ENCODE measurements at places on chromosomes 4 and X.

DNA sequence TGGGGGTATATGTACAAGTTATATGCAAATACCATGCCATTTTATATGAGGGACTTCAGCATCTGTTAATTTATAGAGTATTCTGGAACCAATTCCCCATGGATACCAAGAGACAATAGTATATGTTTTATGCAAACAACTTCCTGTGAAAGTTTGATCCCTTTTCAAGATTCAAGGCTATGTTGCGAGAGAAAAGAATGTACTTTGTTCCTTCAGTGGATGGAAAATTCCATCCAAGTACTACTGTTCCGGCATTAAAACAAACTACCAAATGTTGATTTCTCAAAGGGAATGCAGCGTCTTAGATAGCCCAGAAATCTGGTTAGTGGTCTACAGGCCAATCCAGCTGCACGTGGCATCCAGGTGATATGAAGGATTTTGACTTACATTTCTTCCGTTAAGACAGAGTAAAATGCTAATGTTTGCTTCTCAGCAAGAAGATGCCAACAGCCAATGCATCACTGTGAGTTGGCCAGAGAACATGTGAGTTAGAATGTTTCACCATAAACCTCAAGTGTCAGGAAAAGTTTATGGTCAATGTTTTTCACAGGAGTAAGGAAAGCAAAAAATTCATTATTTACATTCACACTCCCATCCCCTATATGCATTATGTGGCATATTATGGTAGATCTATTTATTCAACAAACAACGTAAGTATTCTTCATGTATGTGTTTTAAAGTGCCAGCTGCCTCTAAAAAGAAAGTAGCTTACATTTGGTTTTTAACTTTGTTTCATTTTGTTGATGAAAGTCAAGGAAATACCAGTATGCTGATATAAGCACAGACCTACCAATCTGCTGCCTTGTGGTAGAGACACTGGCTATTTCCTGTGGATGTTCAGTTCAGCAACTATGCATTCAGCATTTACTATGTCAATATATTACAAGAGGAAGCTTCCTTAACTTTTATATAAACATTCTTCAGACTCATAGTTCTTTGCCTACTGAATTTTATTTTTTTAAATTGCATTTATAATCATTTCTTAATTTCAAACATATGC lies 44.4 kb downstream of the METTL14 start:
- DNase-seq, result no peak

DNA sequence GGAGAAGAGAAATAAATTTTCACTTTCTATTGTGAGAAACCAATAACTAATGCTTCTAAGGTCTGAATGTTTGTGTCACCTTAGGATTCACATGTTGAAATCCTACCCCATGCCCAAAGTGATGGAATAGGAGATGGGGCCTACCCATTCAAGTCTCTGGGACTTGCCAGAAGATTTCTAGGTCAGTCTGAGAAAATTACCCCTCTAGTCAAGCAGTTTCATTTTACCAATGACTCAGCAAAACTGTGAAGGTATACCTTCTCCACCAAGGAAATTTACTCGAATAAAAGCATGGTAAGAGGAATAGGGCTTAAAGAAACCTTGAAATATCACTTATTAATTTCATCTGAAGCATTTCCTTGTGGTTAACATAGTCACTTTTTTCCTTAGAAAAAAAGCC lies 23.5 kb upstream of the PAPSS1 start:
- DNase-seq, result no peak

- DNase-seq, result no peak
Measured at GRCh38 chr4:7842384-7843279, 97.0 kb downstream of the AFAP1 start.

GRCh38 chr4:114384629-114385028 lies 214.0 kb upstream of the UGT8 start:
- DNase-seq, result peak; percentile 26

- no peak for DNase-seq
Measured at GRCh38 chr4:36568575-36568974, 287.2 kb downstream of the DTHD1 start.

GRCh38 chrX:130082244-130083106 lies 27.8 kb downstream of the ELF4 start:
- DNase-seq, result peak; percentile 85

- DNase-seq, result no peak
Measured at GRCh38 chr4:142095886-142096605, 459.7 kb downstream of the IL15 start.

DNA sequence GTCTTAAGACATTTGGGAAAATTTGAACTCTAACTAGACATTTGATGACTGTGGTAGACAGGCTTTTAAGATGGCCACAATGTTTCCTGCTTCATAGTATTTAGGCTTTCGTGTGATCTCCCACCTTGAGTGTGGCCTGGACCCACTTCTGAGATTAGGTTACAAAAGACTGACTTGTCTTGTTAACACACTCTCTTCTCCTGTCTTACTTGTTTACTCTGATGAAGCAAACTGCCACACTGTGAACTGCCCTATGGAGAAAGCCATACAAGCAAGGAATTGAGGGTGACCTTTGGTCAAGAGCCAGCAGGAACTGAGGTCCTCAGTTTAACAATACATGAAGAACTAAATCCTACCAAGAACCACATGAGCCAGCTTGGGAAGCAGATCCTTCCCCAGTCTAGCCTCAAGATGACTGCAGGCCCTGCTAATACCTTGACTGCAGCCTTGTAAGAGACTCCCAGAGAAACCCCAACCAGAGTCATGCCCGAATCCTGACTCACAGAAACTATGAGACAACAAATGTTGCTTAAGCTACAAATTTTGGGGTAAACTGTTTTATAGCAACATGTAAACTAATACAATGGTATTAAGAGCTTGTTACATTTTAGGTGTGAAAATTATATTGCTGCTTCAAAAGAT lies 20.3 kb downstream of the UBA6 start:
- DNase-seq, result peak; percentile 45

GRCh38 chr4:4364486-4365208 lies 22.3 kb upstream of the NSG1 start:
- no peak for DNase-seq

DNA sequence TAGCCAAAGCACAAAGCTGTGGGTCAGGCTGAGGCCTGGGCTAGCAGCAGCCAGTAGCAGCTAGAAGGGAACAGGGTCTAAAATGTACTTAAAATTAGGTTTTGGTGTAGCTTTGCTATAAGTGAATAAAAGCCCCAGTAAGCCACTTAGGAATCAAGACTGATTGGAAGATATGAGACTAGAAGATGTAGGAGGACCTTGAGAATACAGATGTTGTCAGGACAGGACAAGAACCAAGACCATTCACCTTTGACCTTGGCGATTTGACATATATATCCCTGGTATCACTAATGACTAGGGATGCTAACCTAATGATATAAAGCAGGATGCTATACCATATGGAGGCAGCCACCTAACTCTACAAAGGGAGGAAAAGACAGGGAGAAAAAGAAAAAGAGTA lies 238.1 kb downstream of the FBXO8 start:
- DNase-seq, result no peak

DNA sequence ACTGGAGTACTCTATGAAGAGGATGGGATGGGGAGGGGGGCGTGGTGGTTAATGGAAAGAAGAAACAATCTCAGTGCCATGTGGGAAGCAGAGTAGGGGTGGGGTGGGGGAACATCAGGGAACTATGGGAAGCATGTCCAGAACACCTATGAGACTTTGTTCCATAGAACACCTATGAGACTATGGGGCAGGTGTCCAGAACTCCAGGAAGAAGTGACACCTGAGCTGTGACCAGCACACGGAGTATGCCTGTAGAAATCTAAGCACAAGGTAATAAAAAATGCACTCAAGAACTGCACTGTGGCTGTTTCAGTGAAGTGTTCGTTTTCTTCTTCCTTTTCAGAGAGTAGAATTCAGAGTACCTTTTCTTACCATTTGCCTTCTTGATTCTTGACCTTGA lies 704.8 kb upstream of the TENM3 start:
- no peak for DNase-seq

DNA sequence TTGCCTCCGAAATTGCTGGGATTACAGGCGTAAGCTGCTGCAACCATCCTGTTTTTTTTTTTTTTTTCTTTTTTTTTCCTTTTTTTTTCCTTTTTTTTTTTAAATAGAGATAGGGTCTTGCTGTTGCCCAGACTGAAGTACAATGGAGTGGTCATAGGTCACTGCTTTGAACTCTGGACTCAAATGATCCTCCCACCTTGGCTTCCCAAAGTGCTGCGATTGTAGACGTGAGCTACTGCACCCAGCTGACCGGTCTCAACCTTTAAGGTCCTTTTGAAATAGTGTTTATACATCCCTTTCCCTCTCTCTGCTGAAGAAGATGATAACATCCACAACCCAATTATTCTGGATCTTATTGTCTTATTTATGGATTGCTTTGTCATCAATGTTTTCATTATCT lies 548.7 kb downstream of the GBA3 start:
- no peak for DNase-seq

- no peak for DNase-seq
Measured at GRCh38 chrX:108438110-108438623, at the start of gene COL4A6. Gene COL4A6, minus strand, starts transcription at chrX:108438422. Its CDS starts 226 bp downstream, at chrX:108438196.

GRCh38 chrX:104195489-104196084 lies 29.3 kb downstream of the FAM199X start:
- DNase-seq, result peak; percentile 47

- DNase-seq, result peak; percentile 79
Measured at GRCh38 chrX:65688403-65688871, 21.0 kb downstream of the MSN start.

- no peak for DNase-seq
Measured at GRCh38 chr4:166895771-166896170, 338.5 kb downstream of the SPOCK3 start.

DNA sequence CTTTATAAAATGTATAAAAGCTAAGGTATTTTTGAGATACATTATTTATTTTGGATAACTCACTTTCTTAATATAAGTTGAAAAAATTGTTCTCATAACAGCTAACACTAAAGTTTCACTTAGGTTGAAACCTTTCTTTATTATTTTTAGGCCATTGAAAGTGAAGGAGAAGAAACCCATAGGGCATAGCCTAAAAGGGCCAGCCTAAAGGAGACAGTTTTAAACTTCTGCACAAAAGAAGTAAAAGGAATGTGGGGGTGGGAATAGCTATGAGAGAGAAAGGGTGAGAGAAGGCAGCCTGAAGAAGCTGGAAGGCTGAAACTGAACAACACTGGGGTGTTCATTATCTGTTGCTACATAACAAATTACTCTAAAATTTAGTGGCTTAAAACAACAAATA lies 57.6 kb upstream of the RAPGEF2 start:
- no peak for DNase-seq

DNA sequence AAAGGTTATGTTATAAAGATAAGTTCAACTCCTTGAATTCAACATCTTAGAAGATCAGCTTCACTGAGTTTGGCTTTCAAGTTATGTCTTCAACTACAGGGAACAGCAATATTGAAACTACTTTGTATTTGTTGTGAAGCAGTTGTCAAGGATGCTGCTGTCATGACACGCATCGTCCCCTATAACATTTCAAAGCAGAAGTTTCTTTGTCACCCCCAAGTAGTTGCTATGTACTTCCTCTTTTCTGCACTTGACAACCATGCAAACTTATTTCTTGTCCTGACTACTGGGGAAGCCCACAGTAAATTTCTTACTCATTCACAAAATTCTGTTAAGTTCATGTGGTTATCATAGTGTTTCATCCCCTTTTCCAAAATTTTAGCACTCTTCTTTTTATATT lies 14.3 kb downstream of the ANTXR2 start:
- peak; percentile 91 for DNase-seq

- DNase-seq, result no peak
Measured at GRCh38 chr4:171742436-171742835, 70.8 kb upstream of the GALNTL6 start.

DNA sequence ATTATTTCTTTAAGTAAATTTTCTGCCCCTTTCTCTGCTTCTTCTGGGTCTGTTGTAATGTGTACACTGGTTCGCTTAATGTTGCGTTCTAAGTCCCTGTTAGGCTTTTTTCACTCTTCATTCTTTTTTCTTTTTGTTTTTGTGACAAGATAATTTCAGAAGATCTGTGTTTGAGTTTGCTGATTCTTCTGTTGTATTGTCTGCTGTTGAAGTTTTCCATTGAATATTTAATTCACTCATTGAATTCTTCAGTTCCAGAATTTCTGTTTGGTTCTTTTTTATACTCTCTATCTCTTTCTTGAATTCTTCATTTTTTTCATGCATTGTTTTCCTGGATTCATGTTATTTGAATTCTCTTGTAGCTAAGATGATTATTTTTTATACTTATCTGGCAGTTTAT lies 66.3 kb upstream of the NUDT6 start:
- DNase-seq, result no peak

DNA sequence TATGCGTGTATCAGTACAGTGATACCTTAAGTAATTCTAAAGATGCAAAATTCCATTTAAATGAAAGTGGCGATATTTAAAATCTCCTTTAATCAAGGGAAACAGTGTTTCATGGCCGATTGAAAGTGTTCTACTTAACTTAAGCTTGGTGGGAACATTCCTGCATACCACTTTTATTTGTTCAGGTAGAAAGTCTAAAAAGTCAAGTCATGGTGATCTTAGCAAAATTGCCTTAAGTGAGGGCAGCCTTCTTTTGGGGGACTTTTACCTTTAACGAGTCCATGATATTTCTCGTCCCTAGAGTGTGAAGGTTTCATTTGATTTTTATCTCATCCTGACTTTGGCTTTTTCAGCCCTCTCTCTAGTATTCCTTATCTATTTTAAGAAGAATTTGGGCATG lies 149.2 kb downstream of the KDM6A start:
- DNase-seq, result no peak

DNA sequence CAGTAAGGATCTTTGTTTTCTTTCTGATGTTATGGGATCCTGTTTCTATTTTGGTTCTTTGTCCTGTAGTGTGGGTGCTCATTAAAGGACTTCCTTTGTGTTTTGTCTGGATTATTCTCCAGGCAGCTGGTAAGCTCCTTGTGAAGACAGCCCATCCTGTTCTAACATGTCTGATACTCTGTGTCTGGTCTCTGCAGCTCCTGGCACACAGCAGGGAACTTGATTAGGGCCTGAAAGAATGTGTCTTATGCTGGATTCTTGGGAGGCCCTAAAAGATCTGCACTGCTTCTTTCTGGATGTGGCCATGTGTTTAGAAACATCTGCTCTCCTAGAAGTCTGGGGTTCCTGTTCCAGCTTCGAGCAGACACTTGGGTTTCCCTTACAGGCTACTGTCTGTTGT lies 38.1 kb upstream of the ATXN3L start:
- no peak for DNase-seq

DNA sequence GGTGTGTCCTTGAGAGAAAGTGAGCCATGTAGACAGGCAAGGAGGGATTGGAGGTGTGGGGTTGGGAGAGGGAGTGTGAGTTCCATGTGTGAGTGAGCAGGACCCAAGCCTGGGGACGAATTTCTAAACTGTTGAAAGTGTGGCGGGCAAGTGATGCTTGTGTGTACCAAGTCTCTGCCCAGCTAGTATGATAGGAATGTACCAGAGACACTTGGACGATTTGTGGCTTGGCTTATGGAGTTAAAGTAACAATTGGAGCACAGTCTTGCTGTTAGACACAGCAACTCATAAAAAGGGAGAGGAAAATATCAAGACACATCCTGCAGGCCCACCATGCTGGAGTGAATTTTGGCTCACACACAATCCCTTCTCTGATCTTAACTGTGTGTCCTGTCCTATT lies 8.5 kb downstream of the PTTG2 start:
- DNase-seq, result no peak

DNA sequence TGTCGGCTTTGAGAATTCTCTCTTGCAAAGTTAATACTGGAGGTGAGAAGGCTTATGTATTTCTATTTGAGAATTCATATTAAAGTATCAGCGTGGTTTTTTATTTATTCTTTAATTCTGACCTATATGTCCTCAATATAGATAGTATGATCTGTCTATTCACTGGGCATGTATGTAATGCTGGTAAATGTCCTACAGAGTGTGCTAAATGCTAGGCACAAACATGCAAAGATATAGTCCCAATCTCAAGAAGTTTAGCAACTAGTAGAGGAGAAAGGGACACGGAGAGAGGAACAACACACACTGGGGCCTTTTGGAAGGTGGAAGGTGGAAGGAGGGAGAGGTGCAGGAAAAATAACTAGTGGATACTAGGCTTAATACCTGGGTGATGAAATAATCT lies 11.0 kb upstream of the BMPR1B start:
- DNase-seq, result no peak
